Naive B cell (primary cell): ENCODE measurements at places on chromosomes 3 and 15. TPM values are rescaled to one million over a fixed set of nuclear protein-coding genes. Genes with fewer than 3 reads are reported as not detected.
A peak's percentile ranks its signal among the peaks of the same experiment; 100 is the strongest.

The SELENOK gene
- polyA plus RNA-seq, result 137 TPM

The MCF2L2 gene
- polyA plus RNA-seq, result not detected

GRCh38 chr15:25226360-25226759, 212.5 kb downstream of the UBE3A start:
- no peak for DNase-seq

- DNase-seq, result no peak
Observed at GRCh38 chr15:92869263-92869940, 30.7 kb upstream of the CHD2 start.

The ST8SIA2 gene
- polyA plus RNA-seq, result not detected

The OR5K2 gene
- not detected for polyA plus RNA-seq

GRCh38 chr3:178625053-178625600, 88.9 kb downstream of the KCNMB2 start:
- no peak for DNase-seq

DNA sequence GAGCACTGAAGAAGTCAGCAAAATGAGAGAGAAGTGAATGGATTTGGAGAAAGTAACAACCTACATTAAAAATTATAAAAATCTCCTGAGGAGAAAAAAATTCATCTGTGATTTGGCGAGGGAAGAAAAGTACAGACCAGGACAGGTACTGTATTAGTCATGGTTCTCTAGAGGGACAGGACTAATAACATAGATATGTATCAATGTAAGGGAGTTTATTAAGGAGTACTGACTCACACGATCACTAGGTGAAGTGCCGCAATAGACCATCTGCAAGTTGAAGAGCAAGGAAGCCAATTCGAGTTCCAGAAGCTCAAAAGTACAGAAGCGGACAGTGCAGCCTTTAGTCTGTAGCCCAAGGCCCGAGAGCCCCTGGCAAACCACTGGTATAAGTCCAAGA, 1004.4 kb upstream of the ALCAM start:
- DNase-seq, result no peak

DNA sequence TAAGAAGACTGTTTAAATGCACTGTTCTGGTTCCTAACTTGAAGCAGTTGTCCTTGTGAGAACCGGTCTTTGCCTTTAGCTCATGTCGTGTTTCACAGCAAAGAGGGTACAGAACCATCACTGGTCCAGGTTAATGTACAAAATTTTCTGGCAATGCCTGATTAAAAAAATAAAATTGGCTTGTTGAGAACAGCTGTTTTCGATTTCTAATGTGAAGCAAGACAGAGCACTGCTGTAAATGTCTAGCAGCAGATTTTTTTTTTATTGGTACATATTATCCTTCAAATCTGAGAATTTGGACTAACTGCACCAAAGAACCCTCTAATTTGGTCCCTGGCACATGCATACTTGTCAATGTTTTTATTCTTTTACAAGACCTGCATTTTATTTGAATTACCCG, 103.3 kb downstream of the STT3B start:
- no peak for DNase-seq

DNA sequence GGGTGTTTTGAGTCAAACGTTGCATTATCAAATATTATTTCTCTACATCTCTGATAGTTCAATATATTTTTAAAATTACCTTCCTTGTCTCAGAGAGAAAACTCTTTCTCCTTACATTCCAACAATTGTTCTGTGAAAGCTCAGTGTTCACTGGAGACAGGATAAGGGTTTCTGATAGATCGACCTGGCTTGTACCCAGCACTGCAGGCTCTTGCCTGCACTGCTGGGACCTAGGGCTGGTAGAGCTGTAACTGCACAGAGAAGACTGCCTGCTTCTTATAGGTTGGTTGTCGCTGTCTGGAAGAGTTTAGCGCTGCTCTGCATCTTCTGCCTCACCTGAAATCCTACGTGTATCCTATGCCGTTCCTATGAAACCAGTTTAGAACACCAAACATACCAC, 249.9 kb upstream of the LRTM1 start:
- DNase-seq, result no peak

The RAD51 gene
- polyA plus RNA-seq, result 0.85 TPM

DNA sequence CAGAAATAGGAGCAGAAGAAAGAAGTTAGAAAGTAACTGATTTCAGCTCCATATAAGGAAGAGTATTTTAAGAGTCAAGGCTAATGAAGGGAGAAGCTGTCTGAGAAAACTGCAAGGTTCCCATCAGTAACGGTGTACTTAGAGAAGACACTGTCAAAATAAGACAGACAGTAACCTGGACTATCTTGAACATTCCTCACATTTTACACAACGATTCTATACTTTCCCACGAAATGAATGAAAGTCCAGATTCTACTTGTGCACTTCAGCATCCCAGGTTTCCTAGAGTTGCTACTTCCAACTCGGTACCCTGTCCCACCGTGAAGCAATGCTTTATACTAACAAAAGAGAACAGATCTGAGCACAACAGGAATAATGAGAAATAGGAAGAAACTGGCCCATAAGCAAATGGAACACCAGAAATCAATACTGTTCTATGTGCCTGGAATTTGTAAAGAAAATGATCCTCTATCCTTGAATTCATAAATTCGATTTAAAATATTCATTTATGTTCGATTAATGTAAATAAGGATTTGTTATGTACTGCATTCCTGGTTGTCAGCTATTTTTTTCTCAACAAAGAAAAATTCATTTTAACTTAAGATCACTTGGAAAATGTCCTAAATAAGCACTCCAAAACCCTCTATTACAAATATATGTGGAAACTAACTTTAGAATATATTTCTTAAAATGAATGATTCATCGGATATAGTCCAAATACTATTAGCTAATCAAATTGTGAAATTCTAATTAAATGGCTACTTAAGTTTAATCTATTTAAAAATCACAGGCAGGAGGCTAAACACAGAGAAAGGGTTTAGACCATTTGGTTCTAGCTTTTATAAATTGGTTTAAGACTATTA, 1.5 kb downstream of the C3orf70 start:
- DNase-seq, result no peak

GRCh38 chr3:172372895-172373294, 75.4 kb downstream of the GHSR start:
- DNase-seq, result no peak

DNA sequence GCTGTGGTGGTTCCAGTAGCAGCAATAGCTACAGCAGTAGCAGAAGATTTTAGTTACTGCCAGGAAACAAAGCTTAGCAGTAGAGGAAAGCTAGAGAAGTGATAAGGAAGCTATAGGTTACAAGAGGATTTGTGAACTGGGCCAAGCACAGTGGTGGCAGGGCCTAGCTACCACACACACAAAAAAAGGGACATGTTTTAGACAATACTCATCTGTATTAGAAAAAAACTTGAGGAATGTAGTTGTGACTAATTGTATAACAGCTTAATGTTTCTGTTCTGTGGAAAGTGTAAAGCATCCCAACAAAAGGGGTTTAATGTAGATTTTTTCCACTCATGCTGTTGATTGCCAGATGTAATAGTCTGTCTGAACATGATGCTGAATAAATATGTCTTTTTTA, 29.9 kb upstream of the PFN2 start:
- no peak for DNase-seq

DNA sequence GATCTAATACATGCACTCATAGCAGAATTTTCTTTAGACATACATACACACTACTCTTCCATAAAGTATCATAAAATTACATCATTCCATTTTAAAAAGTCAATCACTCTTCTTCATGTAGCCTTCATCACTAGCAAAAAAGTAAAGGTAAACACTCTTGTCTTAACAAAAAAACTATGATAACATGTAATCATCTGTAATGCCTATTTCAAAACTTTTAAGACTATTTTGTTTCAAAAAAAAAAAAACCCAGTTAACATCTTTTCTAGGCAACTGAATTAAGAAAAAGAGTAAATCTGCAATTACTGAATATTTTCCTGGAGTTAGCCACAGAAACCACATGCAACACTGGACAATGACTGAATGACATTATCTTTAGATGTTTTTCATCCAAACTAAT, 4.8 kb downstream of the TBC1D5 start:
- no peak for DNase-seq

GRCh38 chr3:123110976-123111615, 44.3 kb downstream of the PDIA5 start:
- no peak for DNase-seq

GRCh38 chr3:58630076-58630709, 36.4 kb downstream of the FAM3D start:
- peak; percentile 42 for DNase-seq

The ADCY5 gene
- polyA plus RNA-seq, result not detected

DNA sequence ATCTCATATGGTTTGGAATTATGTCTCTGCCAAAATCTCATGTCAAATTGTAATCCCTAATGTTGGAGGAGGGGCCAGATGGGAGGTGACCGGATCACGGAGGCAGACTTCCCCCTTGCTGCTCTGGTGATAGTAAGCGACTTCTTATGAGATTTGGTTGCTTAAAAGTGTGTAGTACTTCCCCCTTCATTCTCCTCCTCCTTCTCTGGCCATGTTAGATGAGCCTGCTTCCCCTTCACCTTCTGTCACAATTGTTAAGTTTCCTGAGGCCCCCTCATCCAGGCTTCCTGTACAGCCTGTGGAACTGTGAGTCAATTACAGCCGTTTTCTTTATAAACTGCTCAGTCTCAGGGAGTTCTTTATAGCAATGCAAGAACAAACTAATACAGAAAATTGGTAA, 51.1 kb downstream of the NEDD4 start:
- no peak for DNase-seq

The SLC26A6 gene
- 0.35 TPM for polyA plus RNA-seq

DNA sequence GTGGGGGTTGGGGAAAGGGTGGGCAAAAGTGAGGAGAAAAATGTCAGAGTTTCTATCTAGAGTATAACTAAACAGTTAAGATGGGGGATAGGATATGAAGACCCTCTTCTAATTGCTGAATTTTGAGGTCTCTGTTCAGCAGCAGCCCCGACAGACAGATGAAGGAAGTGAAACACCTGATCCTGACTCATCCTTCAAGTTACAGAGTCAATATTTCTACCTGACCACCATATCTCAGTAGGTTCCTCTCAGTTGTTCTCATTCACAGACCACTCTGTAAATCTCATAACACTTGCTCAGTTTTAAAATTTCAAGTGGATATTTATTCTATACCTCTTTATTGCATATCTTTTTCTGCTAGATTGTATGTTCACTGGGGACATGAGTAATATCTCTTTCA, 69.5 kb downstream of the CCDC54 start:
- no peak for DNase-seq

- no peak for DNase-seq
Observed at GRCh38 chr15:66452971-66453580, 44.5 kb downstream of the SNAPC5 start.

- DNase-seq, result no peak
Observed at GRCh38 chr3:183988216-183988790, 29.4 kb downstream of the ABCC5 start.

DNA sequence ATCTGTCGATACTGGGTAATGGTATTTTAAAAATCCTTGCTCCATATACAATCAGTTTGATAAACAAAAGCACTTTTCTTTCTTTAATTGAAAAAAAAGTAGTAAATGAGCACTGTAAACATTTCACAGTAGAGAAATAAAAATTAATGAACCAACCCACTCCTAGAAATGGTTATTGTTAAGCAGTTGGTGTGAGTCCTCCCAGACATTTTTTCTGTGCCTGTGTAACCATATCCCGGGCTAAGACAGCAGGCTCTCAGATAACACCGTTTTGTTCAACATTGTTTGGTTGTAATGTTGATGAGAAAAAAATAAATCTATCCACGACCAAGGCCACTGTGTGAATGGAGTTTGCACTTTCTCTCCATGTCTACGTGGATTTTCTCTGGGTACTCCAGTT, 42.6 kb downstream of the PXK start:
- no peak for DNase-seq

The CHST2 gene
- 11.0 TPM for polyA plus RNA-seq

GRCh38 chr15:56052395-56053045, 59.1 kb upstream of the NEDD4 start:
- DNase-seq, result no peak
